Left kidney (tissue), 8 donors: ENCODE measurements at places on chromosomes 11 and 22. TPM values are rescaled to one million over a fixed set of nuclear protein-coding genes. Genes with fewer than 3 reads are reported as not detected.
A peak's percentile ranks its signal among the peaks of the same experiment; 100 is the strongest.

- no peak for DNase-seq
These were observed at the start of gene OOSP2 for GRCh38 chr11:60040109-60040508. Gene OOSP2, plus strand, starts transcription at chr11:60040409. Its CDS starts 51 bp downstream, at chr11:60040460.

Gene CSF2RB
- polyA plus RNA-seq = 1.9 TPM

Gene PLAAT5
- polyA plus RNA-seq = 0.50 TPM

DNA sequence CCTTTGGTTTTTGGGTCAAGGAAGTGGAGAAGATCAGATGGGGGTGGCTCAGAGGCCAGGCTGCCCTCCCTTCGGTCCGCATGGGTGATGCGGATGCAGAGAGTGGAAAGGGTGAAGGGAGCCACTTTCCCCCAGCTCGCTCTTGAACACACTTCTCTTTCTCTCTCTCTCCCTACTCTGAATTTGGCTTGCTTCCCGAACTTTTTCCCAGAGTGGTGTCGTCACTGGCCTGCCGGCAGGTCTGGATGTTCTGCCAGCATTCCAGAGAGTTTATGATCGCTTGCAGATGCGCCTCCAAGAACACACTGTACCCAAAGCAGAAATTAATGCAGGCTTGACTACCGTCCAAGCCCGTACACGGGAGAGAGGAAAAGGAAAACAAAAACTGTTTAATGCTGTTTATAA, 103.2 kb downstream of the ZBTB16 start:
- DNase-seq = peak; percentile 96

Gene POLD4
- polyA plus RNA-seq = 25.2 TPM

DNA sequence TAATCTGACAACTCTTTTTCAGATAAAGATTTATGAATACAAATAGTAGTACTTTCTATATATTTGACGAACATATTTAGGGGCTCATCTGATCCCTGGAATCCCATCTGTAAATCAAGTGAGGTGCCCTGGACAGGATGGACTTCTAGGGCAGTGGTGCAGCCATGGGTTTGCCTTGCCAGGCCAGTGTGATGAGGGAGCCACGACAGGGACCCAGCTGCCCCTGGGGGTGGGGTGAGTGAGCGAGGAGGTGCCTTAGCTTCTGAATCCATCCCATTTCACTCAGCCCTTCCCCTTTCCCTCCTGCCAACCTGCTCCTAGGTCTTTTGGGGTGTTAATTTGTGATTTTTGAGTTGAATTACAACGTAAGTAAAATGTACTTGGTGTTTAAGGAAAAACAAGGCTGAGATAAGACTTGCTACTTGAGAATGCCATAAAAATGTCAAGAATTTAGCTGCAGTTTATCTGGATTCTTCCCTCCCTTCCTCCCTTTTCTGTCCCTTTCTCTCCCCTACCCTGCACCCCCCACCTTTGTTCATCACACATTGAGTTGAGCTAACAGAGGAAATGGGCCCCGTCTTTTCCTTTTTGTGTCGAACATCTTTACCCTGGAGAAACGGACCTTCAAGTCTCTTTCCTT, 60.8 kb downstream of the PPFIBP2 start:
- no peak for DNase-seq

GRCh38 chr22:33326540-33327295, 268.5 kb upstream of the SYN3 start:
- DNase-seq = no peak

Gene SHANK3
- polyA plus RNA-seq = 13.6 TPM

- no peak for DNase-seq
These were observed 11.1 kb downstream of the CTR9 start for GRCh38 chr11:10762185-10762584.

DNA sequence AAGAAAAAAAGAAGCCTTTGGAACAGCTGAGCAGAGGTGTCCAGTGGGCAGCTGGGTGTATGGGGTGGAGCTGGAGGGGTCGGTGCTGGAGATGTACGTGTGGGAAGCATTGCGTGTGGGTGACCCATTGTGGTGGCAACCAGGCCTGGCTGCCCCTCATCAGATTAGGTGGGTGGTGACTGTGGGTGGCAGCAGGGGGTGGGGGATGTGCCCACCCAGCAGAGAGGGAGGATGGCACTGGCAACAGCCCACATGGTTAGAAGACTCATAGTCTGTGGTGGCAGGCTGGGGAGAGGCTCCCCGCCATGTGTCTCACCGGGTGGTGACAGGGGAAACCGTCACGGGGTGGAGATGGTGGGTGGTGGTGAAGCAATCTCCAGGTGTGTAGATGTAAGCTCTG, 27.6 kb downstream of the TP53I11 start:
- DNase-seq = no peak

DNA sequence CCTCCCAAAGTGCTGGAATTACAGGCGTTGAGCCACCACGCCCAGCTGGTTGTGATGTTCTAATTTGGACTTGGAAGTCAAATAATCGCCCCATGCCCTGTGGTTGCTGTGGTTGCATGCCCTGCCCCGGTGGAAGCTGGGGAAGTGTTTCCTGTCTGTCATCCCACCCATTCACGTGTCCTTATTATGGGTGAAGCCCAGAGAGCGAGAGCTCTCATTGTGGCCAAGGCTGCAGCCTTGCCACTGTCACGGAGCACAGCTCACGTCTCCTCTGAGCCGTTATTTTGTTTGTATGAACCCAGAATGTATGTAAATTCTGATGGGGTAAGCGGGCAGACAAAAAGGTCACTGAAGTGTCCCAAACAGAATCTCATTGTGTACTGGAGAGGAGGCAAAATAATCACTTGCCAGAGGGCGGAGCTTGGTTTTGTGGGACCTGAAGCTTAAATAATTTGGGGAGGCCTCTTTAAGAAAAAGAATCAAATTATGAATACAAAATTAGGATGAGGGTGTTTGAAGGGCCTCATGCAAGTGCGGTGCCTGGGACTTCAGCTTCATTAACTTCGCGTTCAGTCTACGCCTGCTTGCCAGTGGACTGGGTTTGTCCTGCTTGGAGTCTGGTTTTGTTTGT, 25.8 kb upstream of the TREH start:
- no peak for DNase-seq

- DNase-seq = no peak
These were observed 17.3 kb downstream of the TRAF6 start for GRCh38 chr11:36492724-36493304.

DNA sequence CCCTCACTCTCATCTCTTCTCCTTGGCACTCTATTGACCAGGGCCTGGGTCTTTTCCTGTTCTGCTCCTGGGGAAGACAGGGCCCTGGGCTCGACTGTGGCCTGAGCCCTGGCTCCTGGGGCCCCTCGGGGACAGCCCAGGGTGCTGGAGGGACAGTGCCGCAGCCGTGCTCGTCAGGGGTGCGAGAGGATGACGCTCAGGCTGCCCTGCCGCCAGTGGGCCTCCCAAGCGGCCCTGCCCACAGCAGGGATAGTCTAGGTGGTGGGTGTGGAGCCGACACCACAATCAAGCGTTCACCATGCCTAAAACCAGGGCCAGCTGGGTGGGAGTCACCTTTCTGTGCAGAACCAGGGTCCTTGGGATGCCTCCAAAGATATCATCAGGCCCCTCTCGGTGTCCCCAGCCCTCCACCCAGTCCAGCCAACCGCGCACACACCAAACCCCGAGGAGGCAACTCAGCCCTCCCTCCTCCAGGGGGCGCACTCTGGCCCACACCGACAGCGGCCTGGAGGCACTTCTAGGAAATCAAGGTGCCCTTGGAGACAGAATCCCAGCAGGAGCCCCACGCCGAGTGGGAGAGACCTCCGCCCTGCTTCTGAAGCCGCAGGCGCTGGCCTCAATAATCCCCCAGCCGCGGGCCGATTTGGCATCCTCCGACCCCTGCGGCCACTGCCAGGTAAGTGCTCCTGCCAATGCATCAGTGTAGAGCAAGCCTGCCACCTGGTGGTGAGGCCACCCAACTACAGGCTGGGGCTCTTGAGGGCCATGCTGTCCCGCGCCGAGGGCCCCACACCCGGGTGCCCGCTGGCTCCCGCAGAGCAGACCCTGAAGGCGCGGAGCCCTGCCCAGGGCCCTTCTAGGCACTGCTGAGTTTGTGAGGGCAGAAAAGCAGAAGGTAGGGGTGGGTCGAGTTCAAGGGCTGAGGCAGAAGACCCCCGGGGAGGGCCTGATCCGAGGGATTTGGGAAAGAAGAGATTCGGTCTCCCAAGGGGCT, 496.4 kb downstream of the BUD13 start:
- DNase-seq = peak; percentile 64

DNA sequence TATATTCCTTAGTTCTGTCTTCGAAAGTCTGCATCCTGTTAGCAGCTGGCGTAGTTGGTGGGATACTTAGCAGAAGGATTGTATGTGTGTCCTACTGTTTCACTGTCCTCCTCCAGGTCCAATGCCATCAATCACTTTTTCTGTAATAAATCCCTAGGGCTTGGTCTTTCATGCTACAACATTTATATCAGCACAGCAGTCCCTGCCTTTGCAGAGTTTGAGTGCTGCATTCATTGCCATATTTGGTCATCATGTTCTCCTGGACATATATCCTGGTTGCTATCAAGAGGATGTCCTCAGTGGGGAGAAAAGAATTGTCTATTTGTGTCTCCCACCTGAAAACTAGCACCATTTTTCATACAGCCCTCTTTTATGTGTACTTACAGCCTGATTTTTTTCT, 67.0 kb downstream of the OR5AK2 start:
- DNase-seq = no peak

DNA sequence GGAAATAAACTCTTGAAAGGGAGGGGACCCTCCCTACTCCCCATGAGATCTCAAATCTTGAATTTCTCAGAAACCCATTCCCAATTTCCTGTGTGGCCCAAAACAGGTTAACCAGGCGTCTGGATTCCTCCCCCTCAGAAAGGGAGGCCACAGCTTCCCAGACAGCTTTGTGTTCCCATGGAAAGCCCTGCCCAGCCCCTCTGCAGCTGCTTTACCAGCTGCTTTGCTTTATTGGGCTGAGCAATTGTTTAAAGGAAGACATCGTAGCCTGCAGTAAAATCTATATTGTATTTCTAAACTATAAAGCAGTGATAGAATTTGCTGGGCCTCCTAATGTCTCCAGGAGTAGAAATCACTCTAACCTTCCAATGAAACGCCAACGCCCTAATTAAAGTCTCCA, 97.4 kb downstream of the CHST1 start:
- DNase-seq = no peak

GRCh38 chr22:24355574-24355973, 71.8 kb upstream of the ADORA2A start:
- no peak for DNase-seq

- no peak for DNase-seq
These were observed 188.6 kb upstream of the MTMR2 start for GRCh38 chr11:96112192-96113128.

Gene TCN2
- polyA plus RNA-seq = 65.2 TPM

DNA sequence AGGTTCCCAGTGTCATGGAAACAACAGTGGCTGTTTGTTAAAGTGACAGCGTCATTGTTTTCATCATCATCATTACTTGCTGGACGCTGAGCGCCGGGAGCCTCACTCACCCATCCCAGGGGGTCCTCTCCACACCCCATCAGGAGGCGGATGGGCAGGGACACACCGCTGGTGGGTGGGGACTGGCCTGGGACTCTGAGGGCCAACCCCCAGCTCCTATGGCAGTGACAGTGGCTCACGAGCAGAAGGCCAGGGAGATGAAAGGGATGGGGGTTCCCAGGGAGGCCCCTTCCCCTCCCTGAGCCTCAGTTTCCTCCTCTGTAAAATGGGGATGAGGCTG, 76.6 kb upstream of the PRR5 start:
- no peak for DNase-seq

- no peak for DNase-seq
These were observed 8.9 kb downstream of the PACSIN2 start for GRCh38 chr22:43006016-43006505.

GRCh38 chr11:93131709-93132108, 66.1 kb downstream of the SLC36A4 start:
- no peak for DNase-seq

Gene GP1BB
- polyA plus RNA-seq = 2.9 TPM

Gene LIF
- polyA plus RNA-seq = 1.6 TPM

Gene KCNJ11
- polyA plus RNA-seq = 2.6 TPM

GRCh38 chr11:19558189-19558986, 154.2 kb upstream of the NAV2 start:
- DNase-seq = no peak

DNA sequence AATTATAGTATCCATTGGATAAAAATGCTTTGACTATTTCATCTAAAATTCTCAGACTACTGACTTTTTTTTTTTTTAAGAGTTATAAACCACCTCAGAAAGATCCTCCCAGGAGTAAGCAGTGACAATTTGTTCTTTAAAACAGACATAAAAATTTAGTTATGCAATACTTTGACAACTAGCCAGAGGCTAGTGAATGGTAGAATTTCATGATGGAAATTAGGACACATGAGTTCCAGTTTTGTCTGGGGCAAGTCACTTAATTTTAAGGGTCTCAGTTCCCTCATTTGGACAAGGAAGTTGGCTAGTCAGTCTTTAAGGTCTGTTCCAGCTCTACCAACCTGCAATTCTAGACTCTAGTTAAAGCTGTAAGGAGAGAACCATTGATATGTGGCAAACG, 2.9 kb downstream of the IL18 start:
- DNase-seq = no peak

DNA sequence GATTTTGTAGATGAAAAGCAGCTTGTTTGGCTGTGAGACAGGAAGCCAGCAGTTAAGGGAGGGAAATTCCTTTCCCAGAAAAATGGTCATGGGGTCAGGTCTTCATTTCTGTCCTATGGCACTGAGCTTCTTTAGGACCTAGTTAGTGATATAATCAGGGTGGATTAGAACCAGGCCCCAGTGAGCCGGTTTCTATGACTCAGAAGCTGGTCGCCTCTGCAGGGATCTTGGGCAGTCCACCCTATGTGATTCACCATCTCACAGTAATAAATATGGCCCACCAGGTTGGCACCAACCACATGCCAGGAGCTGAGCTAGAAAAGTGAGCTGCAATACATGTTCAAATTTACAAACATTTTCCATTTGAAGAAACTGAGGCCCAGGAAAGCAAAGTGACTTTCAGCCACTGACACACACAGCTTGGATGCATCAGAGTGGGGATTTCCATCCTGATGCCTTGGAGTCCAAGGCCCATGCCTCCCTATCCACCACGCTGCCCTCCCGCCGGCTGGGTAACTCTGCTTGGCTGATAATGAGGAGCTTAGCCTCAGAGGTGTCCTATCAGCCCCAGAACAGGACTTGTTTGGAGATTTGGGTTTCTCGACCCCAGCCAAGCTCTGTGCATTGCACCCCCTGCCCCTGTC, 42.0 kb downstream of the CD82 start:
- no peak for DNase-seq

DNA sequence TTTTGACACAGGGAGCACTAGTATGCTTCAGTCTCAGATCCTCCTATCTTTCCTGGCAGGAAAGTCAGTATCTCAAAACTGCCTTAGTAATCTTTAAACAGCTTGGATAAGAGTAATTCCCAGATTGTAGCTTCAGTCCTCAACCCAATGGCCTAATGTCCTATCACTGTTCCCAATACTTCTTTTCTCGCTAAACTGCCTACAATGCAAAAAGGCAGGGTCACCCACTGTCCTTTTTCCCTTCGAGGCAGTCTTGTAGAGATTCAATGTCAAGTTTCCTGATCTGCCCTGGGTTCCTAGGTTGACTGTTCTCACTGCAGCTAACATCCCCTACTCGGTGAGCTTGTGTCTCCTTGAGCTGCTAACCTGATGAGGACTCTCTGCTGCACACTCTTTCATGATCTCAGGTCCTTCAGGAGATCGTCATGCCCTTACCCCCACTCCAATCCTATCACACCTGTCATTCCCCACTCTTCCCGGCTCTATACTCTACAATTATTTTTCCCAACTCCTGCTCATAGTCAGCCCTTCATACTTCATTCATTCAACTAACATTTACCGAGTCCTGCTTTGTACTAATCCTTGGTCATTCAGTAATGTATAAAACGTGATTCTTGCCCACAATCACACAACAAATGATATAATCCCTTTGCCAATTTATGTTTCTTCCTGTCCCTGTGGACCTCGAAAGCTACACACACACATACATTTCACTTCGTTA, 904 bp downstream of the C2CD3 start:
- no peak for DNase-seq

Gene SLC17A6
- polyA plus RNA-seq = not detected
